GM12878 (cell line): ENCODE measurements at places on chromosomes 12 and 14.

DNA sequence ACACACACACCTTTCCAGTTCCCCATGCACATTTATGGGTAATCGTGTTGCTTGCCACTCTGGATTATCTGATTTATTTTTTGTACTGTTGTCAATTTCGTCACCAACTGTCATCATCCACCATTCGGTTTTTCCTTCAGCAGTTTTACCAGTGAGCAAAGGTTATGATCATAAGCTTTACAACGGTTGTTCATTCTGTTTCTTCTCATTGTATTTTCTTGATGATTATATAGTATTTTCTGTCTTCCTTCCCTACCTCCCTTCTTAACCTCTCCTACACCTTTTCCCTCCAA lies 680 bp downstream of the NECAP1 start:
- DNase-seq = no peak

- DNase-seq = no peak
These were observed 8.7 kb downstream of the SAV1 start for GRCh38 chr14:50659327-50659974.

DNA sequence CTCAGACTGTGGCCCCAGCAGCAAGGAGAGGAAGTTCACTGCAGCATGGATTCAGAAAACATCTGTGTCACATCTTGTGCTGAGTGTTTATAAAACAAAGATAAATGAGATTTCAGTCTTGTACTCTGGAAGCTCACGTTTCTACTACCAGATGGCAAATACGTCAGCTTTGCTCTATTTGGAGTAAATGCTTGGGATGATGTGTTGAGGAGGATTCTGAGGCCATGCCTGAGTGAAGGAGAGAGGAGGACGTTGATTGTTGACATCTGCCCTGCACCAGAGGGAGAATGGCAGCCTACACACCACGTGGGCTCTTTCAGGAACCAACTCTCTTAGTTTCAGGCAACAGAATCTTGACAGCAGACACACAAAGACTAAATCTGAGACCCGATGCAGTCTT lies 188.9 kb downstream of the TMEM132C start:
- no peak for DNase-seq

DNA sequence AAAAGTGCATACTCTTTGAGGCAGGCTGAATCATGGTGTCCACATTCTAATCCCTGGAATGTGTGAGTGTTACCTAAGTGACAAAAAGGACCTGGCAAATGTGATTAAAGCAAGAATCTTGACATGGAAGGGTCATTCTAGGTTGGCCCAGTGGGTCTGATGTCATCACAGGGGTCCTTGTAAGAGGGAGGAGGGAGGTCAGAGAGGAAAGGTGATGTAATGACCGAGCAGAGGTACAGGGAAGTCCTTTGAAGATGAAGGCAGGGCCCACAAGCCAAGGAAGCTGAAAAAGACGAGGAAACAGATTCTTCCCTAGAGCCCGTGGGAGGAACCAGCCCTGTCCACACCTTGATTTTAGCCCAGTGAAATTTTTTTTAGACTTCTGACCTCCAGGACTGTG lies 60.1 kb downstream of the MAP1LC3B2 start:
- no peak for DNase-seq
